NCI-H1694 (cell line): ENCODE measurements at places on chromosomes 2 and 18.

DNA sequence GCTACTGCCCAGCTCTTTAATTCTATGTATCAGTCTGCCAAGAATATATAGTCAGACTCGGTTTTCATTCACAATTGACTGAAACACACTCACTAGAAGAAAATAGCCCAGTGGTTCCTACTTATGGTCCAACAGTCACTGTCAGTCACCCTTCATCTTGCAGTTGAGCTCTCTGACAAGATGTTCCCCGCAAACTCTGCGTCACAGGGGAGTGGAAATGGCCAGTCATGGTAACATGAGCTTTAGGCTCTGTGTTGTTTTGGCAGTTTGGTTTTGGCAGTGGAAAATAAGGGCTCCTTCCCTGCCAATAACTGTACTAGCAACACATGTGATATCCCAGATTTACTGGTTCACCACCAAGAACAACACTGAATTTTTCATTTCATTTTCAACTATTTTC, 122.5 kb downstream of the PRPF40A start:
- no peak for DNase-seq

DNA sequence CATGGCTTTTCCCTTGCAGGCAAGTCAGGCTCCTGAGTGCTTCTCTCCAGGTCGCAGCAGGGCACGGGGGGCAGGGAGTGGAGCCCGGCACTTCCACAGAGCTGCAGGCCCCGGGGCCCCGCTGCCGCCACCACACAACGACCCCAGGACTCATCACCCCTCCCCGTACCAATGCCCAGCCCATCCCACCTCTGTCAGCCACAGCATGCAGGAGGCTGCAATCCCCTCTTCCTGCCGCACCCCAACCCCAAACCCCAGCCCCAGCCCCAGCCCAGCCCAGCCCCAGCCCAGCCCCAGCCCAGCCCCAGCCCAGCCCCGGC, 288.0 kb downstream of the NDUFA10 start:
- DNase-seq: no peak

GRCh38 chr2:100853909-100854810, 34.2 kb downstream of the NPAS2 start:
- DNase-seq: no peak

DNA sequence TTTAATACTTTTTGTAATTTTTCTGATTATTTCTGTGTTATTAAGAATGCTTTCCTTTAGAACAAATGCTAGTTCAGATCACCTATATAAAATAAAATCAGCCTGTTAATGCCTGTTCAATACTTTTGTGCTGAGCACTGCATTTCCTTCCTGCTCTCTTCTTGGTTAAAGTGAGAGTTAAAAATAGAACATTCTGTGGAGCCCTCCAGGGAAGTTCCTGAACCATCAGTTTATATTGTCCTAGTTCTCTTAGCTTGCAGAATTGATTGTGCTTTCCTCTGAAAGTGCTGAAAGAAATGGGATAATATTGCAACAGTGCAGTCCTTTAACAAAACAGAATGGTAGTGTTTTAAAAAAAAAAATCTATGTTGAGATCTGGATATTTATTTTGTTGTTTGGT, 74.6 kb upstream of the UBXN4 start:
- no peak for DNase-seq

- no peak for DNase-seq
Observed at GRCh38 chr2:16725549-16725948, 59.9 kb upstream of the CYRIA start.

DNA sequence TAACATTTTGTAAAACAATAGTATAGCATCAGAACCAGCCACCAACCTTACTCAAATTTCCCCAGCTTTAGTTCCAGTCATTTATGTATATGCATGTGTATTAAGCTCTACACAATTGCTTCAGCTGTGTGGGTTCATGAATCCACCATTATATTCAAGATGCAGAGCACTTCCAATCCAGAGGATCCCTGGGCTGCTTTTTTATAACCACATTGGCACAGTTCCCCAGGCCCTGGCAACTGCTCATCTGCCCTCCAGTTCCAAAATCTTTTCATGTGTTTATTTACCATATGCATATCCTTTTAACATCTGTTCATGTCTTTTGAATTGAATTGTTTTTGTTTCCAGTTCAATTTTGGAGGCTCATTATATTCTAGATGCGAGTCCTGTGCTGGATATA, 482.9 kb upstream of the HS6ST1 start:
- peak; percentile 91 for DNase-seq

- no peak for DNase-seq
Observed at GRCh38 chr2:215369181-215369760, 57.4 kb downstream of the ATIC start.

GRCh38 chr2:189248141-189248540, 68.6 kb upstream of the COL5A2 start:
- no peak for DNase-seq

DNA sequence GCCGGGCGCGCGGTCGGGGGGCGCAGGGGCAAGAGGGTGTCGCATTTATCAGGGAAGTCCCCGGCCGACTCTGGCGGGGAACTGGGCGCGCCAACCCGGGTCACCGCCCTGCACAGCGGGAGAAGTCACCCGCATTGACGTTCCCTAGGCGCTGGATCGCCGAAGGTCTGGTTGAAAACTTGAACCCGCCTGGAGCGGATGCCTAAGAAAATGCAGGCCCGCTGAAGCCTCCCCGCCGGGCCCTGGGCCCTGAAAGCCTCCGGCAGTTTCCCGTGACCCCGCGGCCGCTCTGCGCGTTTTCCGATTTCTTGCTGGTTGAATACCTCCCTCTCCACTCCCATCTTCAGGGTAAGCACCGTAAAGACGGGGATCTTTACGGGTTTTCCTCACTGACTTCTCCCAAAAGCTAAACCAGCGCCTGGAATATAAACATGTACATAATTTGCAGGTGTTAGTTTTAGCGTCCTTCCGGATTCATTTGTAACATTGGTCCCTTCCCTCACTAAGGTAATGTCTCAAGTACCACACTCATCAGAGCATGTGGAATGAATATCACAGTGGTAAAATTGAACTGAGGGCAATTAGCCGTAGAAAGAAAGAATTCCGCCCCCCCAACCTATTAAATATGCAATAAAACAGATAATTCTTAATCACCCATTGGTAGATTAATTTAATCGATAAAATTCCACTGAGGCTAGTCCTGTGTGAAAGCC, 675 bp upstream of the SPIRE1 start:
- DNase-seq: no peak

DNA sequence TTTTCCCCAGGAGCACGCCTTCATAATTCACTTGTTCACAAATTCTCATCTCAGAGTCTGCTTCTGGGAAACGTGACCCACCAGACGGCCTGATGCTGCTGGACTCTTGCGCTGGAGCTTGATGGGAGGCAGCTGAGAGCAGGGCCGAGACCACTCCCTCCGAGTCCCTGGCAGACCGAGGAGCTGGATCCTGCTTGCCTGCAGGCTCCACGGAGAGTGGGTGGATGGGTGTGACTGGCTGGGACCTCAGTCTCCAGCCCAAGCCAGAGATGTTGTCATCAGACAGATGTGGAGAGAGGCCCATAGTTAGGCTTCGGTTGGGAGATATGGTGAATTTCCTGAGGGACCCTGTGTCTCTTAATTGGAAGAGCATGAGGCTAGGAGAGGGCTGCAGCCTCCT, 76.4 kb downstream of the TSN start:
- no peak for DNase-seq

DNA sequence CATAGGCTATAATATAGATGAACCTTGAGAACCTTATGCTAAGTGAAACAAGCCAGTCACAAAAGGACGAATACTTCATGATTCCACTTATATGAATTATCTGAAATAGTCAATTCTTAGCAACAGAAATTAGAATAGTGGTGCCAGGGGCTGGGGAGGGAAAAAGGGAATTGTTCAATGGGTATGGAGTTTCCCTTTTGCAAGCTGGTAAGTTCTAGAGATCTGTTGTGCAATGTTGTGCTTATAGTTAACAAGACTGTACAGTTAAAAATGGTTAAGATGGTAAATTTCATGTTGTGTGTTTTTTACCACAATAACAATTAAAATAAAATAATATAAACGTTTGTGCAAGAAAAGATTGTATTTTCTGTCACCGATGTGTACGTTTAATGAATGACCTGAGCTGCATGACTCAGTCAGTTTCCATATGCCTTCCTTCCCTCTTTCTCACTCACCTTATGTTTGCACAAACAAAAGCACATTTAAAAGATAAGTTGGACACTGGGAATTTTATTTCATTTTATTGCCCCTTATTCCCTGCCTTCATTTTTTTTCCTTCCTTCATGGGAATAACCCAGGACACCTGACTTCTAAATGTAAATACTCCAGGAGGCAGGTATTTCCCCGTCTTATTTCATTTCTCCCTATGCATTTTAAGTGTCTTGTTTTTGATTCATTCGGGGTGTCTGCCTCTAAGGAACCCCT, 143.7 kb upstream of the TTC39C start:
- no peak for DNase-seq

- DNase-seq: no peak
Observed at GRCh38 chr2:149732001-149732685, 144.6 kb upstream of the MMADHC start.

DNA sequence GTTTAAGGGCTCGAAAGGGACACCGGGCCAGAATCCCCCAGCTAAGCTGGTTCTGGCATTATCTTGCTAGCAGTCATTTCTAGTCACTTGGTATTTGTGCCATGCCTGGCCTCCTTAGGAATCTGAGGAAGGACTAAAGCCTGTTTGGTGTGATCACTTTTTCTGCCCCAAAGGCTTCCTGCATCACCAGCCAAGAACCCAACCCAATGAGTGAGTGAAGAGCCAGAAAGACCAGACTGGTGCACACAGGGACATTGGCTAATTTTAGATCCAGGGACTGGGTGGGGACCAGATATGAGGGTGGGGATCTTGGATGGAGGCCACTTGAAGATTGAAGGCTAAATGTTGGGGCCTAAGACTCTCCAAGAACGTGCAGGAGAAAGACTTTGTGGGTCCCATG, 411.9 kb upstream of the TNP1 start:
- no peak for DNase-seq

GRCh38 chr2:29777161-29777560, 144.2 kb downstream of the ALK start:
- no peak for DNase-seq

DNA sequence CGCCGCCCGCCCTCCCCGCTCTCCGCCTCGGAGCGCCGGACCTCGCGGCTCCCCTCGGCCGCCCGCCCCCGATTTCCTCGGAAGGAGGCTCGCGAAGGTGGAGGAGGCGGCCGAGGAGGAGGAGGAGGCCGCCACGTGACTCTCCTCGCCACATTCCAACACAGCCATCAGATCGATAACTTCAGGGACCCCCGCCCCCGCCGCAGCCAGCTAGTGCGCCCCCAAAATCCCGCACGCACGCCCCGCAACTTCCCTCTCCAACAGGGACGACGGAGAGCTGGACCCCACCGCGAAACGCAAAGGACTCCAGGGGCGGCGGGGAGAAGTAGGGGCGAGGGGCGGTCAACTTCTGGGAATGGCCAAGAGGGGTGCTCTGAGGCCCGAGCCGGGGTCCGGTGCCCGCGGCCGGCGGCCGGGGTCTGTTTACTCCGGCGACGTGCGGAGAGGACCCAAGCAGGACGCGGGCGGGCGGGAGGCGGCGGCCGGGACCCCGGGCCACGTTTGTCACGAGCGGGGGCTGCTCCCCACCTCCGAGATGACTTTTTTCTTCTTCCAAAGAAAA, 2.0 kb downstream of the ZNF521 start:
- no peak for DNase-seq
